ENCODE measurements at places on chromosomes 1 and 21.

- no peak for ATAC-seq
Measured at GRCh38 chr1:59408608-59409240, 111.8 kb downstream of the FGGY start.

- ATAC-seq, result peak; percentile 77
Measured at GRCh38 chr21:39079617-39080016, 103.6 kb downstream of the PSMG1 start.

GRCh38 chr1:205706601-205707502 is 26.5 kb upstream of the SLC45A3 start:
- no peak for ATAC-seq

DNA sequence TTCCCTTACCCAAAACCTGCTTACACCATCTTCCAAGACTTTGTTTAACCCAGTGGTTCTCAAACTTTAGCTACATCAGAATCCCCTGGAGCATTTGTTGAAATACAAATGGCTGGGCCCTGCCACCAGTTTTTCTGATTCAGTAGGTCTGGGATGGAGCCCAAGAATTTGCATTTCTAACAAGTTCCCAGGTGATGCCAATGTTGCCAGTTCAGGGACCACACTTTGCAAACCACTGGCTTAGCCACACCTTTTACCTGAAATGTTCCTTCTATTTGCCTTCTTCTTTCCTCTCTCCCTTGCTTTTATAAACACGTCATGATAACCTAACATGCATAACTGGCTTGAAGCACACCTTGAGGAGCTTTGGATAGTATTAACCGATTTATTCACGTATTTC is 16.1 kb upstream of the FCAMR start:
- ATAC-seq, result no peak

DNA sequence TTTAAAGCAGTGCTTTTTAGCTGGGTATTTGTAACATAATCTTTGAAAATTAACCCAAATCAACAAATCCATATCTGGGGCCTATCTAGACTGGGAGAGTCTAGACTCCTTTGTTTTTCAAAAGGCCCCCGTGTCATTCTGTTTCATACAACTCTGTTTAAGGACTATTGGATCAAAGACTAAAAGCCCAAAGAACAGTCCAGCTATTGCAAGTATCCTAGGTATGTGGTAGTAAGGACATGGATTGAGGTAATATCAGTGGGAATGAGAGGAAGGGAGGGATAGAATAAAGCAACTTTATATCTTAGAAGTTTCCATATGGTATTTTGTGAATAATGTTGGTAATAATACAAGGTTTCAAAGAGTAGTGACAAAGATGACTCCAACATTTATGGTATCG is 18.2 kb downstream of the KIF1B start:
- no peak for ATAC-seq

GRCh38 chr1:44609412-44609767 is 64.9 kb downstream of the TMEM53 start:
- ATAC-seq, result peak; percentile 71

DNA sequence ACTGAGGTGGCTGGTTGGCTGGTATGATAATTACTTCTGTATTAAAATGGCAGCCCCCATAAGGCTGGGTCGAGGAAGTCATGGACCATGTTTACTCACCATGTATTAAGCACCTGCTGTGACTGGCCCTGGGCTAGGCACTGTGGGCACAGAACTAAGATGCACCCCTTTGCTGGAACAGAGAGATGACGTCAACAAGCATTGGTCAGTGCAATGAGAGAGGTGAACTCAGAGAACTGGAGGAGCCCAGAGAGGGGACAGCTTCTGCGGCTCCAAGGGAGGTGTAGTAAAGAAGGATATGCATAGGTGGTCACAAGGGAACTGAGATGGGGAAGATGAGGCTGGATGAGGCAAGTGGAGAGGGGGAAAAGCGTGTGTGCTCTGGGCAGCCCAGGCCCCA is 88.7 kb downstream of the KAZN start:
- no peak for ATAC-seq

DNA sequence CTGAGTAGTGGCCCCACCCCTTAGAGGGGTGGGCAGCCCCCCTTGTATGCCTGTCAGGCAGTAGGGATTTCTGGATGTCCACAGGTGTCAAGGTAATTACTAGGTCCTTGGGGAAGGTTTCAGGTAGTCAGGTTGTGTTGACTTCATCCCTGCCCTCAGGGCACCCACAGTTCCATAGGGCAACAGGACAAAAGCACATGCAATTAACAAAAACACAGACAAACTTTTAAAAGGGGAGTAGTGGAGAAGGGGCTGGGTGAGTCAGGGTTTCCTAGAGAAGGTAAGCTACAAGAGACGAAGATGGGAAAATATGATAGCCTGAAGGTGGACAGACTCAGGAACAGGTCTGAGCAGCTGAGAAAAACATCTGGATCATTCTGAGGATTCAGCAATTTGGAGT is 14.1 kb downstream of the KRTCAP2 start:
- ATAC-seq, result no peak

DNA sequence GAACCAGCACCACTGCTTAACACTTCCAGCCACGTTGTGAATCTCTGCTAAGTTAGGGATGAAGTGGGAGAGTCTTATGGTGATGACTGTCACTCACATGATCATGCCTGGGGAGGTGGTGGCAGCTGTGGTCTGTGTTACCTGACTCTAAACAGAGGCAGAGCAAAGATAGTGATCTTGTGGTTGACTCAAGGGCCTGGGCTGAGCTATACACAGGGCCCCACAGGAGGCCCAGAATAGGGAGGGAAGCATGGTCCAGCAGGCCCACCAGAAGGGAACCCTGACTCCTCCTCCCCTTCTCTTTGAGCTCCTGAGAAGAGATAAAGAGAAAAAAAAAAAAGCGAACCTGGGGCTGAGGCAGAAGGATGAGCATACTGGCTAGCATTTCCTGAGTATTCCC is 55.0 kb downstream of the PLXNA2 start:
- no peak for ATAC-seq

- no peak for ATAC-seq
Measured at GRCh38 chr1:226364514-226364899, 43.4 kb downstream of the PARP1 start.

Data from gastroesophageal sphincter (tissue), 4 donors.